ENCODE measurements at places on chromosomes 12 and 14.
A peak's percentile ranks its signal among the peaks of the same experiment; 100 is the strongest.

GRCh38 chr12:25997201-25997963 is 38.9 kb downstream of the RASSF8 start:
- no peak for DNase-seq

DNA sequence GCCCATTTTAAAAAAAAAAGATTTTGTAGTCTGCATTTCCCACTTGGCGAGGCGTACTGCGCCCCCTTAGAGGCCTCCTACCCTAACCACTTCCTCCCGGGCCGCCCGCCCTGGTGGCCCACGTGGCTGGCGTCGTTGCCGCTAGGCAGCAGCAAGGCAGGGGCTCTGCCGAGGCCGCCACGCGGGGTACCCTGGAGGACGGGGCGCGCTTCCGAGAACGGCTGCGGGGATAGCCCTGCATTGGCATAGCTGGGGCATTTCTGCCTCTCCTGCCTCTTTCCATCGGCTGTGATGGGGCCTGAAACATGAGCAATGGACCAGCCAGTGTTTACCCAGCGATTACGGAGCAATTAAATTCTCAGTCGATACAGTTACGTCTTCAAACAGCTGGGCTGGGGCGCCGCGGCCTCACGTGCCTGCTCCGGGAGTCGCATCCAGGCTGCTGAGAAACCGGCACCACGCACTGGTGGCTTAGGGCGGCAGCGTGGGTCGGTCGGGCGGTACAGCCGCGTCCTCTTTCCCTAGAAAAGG is 38.0 kb downstream of the IQSEC3 start:
- DNase-seq, result no peak

GRCh38 chr14:53953828-53954550 is 2.6 kb downstream of the BMP4 start:
- peak; percentile 56 for DNase-seq

DNA sequence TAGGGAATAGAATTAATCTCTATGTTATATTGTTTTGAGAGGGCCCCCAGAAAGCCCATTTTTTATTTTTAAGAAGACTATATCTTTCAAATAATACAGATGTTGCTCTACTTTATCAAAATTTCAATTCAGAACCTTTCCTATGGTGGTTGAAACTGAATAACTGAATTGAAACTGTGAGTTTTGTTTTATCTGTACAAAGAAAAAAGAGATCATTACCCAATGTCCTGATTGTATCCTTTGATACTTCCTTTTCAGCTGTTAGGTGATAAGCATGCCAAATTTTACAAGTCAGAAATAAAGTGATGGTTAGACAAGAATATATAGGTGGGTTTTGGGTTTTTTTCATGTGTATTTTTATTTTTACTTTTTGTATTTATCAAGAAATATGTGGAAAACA is 1293.1 kb upstream of the USP15 start:
- no peak for DNase-seq

GRCh38 chr14:34732802-34733201 is 18.4 kb upstream of the CFL2 start:
- no peak for DNase-seq

GRCh38 chr12:92020983-92021665 is 124.5 kb downstream of the BTG1 start:
- DNase-seq, result no peak

GRCh38 chr14:24456980-24457379 is 14.4 kb upstream of the SDR39U1 start:
- DNase-seq, result no peak

DNA sequence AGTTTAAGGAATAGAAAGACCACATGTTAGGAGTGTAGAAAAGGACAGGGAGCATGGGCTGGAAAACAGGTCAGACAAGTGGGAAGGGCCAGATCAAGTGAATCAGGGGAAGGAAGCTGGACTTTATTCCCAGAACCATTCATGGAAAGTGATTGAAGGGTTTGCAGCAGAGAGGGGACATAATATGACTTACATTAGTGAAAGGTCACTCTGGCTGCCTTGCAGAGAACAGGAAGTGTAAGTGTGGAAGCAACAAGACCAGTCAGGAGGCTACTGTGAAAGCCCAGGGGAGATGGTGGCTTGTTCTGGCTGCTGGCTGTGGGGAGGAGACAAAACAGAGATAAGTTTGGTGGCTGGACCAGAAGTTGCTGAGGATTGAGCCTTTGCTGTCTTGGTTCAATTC is 69.1 kb downstream of the VCPKMT start:
- DNase-seq, result no peak

DNA sequence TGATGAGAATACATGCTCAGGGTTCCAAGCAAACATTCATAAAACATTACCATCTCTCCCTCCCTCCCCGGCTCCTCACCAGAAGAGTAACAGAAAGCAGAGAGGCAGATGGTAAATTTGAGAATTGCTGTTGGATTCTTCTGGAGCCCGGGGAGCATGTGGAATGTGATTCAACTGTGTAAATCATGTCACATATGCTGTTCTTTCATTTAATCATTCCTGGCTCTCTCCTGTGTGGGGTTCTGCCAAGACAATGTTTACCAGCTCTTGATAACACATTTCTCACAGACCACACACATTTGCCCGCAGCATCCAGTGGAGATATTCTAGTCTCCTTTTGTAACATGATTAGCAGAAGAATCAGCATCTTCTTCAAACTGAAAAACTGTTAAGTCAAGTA is 23.4 kb upstream of the NR2C1 start:
- no peak for DNase-seq

GRCh38 chr14:75811136-75811829 is 150.2 kb downstream of the TTLL5 start:
- no peak for DNase-seq

DNA sequence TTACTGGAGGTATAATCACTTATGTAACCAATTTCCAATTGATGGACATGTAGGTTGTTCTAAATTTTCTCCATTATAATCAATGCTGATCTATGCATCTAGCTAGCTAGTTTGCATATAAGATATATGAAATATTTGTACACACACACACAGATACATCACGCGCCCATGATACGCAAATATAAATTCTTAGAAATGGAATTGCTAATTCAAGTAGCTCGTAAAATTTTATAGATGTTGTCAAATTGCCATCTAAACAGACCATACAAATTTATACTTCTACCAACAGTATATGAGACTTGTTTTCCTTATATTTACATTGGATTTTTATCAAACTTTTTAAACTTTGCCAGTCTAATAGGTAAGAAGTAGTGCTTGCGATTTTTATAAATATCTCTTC is 29.1 kb upstream of the TRIM9 start:
- DNase-seq, result no peak

GRCh38 chr12:113161415-113162016 is 12.0 kb downstream of the CFAP73 start:
- DNase-seq, result no peak
